Stimulated activated CD8-positive, alpha-beta memory T cell treated with anti-CD3 and anti-CD28 coated beads, Interleukin-4, amount 100 ng/mL, for 1 hour (primary cell): ENCODE measurements at places on chromosomes 2 and 18.

DNA sequence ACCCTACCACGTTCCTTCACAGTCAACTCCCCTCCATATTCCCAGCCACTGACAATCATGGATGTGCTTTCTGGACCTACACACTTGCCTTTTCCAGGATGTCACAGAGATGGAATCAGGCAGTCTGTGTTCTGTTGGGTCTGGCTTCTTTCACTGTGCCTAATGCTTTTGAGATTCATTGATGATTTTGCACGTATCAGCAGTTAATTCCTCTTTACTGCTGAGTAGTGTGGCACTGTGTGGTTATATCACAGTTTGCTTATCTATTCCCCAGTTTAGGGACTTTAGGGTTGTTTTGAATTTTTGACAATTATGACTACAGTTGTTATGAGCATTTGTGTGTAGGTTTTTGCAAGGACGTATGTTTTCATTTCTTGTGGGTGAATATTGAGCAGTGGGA is 191.7 kb downstream of the ACKR3 start:
- DNase-seq: no peak

GRCh38 chr2:16169381-16169960 is 229.1 kb downstream of the MYCN start:
- DNase-seq: no peak

GRCh38 chr2:84865181-84865783 is 15.6 kb downstream of the TRABD2A start:
- no peak for DNase-seq

DNA sequence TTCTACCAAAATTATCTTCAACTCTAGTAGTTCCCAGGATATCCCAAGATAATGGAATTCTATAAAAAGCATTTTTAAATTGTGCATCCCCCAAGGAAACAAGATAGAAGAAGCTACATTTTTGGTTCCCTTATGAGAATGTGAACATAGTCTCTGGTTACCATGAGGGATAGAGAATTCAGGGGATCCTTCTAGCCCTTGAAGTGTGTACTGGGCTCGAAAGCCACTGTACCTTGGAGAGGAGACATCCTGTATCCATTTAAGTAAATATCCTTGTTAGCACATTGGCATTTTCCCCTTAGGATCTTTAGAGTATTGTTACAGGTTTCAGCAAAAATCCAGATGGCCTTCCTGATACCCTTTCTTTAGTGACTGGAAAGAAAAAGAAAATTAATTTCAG is 228.5 kb downstream of the RTP5 start:
- DNase-seq: no peak

- no peak for DNase-seq
Measured at GRCh38 chr18:60228609-60229595, 143.7 kb downstream of the MC4R start.

DNA sequence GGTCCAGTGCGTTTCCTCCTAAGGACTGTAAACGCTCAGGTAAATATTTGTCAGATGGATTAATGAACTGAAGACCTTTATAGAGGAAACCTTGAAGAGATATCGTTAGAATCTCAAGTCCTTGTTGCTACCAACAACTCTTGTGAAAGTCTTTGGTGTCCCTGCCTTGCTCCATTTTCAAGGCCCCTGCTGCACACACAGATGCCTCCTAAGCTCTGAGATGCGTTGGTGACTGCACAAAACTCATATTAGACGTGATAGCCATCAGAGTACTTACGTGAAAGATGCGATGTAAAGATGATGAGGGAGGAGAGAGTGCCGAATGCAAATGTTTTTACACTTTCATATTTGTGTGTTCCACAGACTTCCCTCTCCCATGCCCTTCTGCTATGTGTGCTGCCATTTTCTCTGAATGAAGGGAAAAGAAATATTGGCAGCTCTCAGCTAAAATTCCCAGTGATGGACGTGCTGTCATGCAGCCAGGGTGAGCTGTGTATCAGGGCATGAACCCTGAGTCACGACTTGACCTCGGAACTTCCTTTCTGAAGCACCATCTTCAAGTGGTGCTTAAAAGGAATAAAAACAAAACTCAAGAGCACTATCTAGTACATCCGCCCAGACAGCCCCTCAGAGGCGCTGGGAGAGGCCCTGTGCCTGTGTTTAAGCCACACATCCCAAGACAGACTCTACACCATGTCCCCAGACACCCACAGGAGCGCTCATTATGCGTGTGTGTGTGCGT is 117.4 kb downstream of the FAM210A start:
- DNase-seq: no peak
